ENCODE measurements at places on chromosomes 13 and 19. TPM values are rescaled to one million over a fixed set of nuclear protein-coding genes. Genes with fewer than 3 reads are reported as not detected.

- no peaks in the 10 kb centered on the region for H3K36me3 ChIP-seq
- no peaks in the 10 kb centered on the region for H3K4me1 ChIP-seq
- H3K27me3 ChIP-seq: peaks cover 3% of the 10 kb centered on the region
- no peak for DNase-seq
Measured at GRCh38 chr13:21124852-21125251, 51.5 kb downstream of the SKA3 start.

DNA sequence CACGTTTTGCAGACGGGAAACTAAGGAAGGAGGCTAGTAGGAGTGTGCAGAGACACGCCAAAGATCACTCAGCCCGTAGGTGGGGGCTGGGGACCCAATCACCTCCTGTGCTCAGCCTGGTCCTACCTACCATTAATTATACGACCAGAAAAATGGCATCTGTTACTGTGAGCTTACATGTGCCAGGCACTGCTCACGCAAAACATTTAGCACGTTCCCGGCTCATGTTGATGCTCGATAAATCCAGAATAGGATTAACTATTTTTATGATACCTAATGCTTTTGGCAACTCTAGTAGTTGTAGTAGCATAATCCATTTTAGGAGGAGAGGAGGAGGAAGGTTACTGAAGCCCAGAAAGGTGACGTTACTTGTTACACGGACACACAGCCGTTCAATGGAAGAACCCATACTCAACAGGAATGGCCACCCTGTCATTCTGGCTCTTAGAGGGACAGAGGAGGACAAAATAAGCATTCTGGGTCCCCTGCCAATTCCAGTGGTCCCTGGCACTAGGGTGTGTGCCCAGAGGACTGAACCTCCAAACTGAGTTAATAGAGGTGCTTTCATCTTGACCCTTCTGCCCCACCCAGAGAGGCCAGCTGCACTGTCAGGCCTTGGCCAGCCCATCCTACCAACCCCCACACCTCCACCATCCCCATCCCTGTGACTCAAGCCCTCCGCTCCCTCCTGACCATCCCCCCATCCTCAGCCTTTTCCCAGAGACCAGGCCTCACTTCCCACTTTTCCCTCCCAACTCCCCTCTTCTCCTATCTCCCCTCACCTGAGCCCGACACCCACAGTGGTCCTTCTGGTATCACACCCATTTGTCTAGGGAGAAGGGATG, 5.0 kb upstream of the EML2 start:
- no peaks in the 10 kb centered on the region for H3K27me3 ChIP-seq
- no peak overlapping the region for H3K4me3 ChIP-seq
- DNase-seq: no peak
- H3K4me1 ChIP-seq: peaks cover 64% of the 10 kb centered on the region

DNA sequence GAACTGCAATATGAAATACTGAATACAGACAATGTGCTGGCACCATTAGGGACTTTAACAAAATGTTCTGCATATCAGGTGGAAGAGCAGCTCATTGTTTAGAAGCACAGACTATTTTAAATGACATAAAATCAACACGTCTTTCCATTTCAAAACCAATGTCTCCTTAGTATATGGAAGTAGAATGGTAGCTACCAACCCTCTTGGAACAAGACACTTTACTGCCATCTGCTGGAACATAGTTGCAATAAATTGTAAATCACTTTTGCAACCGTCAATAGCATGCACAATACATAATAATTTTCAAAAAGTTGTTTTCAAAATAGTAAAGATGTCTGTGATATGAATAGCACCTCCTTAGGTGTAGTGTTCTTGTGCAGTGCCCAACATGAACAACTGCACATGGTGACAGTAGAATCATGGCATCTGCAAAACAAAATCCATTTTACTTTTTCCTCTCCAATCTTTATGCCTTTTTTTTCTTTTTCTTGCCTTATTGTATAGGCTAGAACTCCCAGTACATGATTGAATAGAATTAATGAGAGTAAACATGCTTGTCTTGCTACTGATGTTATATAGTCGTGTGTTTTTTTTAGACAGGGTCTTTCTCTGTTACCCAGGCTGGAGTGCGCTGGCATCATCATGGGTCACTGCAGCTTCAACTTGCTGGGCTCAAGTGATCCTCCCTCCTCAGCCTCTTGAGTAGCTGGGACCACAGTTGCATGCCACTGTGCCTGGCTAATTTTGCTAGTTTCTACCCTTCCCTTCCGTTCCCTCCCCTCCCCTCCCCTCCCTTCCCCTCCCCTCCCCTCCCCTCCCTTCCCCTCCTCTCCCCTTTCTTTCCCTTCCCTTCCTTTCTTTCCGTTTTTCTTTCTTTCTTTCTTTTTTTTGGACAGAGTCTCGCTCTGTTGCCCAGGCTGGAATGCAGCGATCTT, 7.8 kb upstream of the LYPD5 start:
- H3K27ac ChIP-seq: no peak overlapping the region
- no peaks in the 10 kb centered on the region for H3K36me3 ChIP-seq
- no peak overlapping the region for H3K4me3 ChIP-seq
- no peaks in the 10 kb centered on the region for H3K4me1 ChIP-seq

DNA sequence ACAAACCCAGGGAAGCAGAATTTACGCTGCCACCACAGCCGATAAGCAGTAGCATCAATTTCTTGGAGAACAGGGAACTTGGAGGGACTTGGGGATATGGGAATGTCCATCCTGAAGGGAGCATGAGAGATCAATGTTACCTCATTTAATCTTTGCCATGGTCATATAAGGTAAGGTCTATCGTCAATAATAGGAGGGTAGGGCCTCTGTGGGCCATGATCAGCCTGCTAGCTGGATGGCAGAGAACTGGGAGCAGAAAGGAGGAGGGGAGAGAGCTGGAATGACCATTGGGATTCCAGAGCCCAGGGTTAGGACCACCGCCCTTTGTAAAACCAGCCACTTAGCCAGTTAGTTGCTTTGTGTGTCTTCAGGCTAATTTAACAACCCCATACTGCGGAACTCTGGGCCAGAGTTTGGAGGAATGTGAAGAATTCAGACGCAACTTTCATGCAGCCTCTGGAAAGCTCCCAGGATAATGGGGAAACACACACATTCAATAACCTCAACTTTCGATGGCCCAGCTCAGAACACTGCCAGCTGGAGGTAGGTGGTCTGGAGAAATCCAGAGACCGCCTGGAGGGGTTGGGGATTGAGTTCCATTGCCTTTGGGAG, 40.3 kb downstream of the ZNF557 start:
- H3K27me3 ChIP-seq: no peaks in the 10 kb centered on the region
- DNase-seq: no peak
- H3K36me3 ChIP-seq: no peaks in the 10 kb centered on the region
- H3K4me3 ChIP-seq: no peak overlapping the region

DNA sequence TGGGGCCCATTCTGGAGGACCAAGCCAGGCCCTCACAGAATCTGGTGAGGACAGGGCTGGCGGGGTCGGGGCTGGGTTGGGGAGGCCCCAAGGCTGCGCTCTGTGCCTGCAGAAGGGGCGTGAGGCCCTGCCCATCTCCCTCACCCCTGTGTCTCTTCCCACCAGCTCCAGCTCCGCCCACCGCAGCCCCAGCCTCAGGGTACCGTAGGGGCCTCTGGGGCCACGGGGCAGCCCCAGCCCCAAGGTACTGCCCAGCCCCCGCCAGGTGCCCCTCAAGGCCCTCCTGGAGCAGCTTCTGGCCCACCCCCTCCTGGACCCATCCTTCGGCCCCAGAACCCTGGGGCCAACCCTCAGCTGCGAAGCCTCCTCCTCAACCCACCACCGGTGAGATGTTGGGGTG, 15.4 kb upstream of the PTOV1 start:
- no peak overlapping the region for H3K4me3 ChIP-seq
- no peak for DNase-seq
- no peak overlapping the region for H3K27ac ChIP-seq

DNA sequence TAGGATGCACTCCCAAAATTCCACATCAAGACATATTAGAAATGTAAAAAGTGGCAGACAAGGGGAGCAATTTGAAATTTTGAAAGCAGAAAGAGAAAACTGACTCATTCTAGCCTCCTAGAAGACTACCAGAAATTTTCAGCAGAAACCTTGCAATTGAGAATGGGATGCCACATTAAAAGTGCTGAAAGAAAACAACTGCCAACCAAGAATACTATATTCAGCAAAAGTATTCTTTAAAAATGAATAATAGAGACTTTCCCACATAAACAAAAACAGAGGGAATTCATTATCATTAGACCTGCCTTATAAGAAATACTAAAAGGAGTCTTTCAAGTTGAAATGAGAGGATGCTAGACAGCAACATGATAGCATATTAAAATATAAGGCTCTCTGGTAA, 78.3 kb upstream of the HTR2A start:
- no peak overlapping the region for H3K4me3 ChIP-seq
- H3K27me3 ChIP-seq: no peaks in the 10 kb centered on the region
- DNase-seq: no peak
- H3K27ac ChIP-seq: no peak overlapping the region

DNA sequence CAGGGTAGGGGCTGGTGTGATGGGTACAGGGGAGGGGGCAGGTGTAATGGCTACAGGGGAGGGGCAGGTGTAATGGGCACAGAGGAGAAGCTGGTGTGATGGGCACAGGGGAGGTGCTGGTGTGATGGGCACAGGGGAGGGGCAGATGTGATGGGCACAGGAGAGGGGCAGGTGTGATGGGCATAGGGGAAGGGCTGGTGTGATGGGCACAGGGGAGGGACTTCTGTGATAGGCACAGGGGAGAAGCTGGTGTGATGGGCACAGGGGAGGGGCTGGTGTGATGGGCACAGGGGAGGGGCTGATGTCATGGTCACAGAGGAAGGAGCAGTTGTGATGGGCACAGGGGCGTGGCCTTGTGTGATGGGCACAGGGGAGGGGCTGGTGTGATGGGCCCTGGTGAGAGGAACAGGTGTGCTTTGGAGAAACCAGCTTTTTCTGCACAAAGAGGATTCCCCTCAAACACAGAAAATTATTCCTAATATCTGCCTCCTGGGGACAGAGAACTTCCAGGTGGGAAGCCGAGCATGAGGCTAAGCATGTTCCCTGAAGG, 38.6 kb upstream of the POP4 start:
- no peaks in the 10 kb centered on the region for H3K4me1 ChIP-seq
- no peak for DNase-seq
- no peak overlapping the region for H3K4me3 ChIP-seq
- H3K27ac ChIP-seq: no peak overlapping the region
- H3K36me3 ChIP-seq: no peaks in the 10 kb centered on the region

DNA sequence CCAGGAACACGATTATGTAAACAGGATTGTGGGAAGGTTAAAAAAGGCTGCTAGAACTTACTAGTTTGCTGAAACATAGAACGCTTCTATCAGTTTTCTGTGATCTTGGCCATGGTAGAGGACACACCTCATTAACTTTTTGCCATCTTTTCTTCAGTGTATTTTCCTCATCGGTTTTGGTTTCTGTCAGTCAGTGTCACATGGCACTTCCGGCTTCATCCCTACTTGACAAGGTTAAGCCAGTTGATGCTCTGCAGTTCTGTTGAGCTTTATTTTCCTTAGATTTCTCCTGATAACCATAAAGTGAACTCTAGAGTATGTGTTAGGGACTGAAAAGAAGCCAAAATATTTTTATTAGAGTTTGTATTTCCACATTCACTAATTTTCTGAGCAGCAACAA, 147.5 kb downstream of the NDFIP2 start:
- DNase-seq: no peak
- no peak overlapping the region for H3K27ac ChIP-seq
- H3K4me1 ChIP-seq: no peaks in the 10 kb centered on the region
- no peaks in the 10 kb centered on the region for H3K36me3 ChIP-seq
- no peak overlapping the region for H3K4me3 ChIP-seq

DNA sequence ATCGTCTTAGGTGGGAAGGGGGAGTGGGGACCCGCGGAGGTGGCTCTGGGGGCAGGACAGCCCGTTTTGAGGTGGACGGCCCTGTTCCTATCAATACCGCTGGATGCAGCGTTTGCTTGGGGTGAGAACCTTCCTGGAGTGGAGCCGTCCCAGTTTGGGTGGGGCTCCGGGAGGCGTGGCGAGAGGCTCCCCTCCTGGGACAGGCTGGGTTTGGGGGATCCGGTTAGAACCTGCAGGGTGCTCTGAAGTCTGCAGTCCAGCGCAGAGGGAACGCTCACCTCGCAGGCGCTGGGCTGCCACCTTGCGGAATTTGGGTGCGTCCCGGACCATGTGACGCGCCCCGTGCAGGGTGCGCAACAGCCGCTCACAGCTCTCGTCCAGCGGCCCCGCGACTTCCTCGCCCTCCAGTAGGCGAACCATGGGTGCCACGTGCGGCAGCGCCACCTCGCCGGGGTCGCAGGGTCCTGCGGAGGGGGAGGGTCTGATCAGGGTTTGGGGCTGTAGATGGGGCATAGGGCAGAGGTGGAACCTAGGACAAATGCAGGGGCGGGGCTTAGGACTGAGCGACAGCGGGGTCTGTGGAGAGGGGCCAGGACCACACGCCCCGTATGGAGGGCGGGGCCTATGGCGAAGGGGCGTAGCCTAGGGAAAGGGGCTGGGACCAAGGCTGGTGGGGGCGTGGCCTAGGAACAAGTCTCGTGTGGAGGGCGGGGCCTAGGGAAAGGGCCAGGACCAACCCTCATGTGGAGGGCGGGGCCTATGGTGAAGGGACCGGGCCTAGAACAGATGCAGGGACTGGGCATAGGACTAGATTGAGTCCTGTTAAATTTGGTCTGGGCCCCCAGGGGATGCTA, 13.8 kb downstream of the SH2D3A start:
- peaks cover 21% of the 10 kb centered on the region for H3K36me3 ChIP-seq
- H3K27me3 ChIP-seq: no peaks in the 10 kb centered on the region
- H3K4me1 ChIP-seq: no peaks in the 10 kb centered on the region
- H3K4me3 ChIP-seq: peak overlapping the region; percentile 40

DNA sequence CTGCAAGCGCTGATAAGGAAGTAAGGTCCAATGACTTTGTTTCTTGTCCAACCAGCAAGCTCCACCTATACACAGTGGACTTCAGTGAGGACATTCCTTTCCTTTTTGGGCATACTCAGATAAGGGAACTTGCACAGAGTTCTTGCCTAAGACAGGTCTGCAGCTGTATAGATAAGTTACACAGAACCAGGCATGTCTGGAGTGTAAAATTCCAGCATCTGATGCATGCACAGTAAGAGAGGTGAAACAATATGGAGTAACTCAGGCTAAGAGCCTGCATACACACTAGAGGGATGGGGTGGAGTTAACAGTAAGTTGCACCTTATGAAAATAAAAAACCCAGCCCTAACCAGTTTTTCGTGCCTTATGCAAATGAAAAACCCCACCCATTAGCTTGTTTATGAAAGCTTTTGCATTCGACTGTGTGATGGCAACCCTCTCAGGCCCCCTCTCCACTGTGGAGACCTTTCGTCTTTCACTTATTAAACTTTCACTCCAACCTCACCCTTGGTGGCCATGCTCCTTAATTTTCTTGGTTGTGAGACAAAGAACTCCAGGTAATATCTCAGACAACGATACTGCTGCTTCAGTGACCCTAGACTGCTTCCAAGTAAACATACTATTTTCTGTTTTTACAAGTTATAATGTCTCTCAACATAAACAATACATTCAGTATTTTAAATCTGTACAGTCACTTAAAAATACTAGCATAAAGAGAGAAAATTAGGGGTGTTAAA, 2859.0 kb upstream of the PCDH20 start:
- DNase-seq: no peak
- H3K4me3 ChIP-seq: no peak overlapping the region
- no peaks in the 10 kb centered on the region for H3K27me3 ChIP-seq
- no peaks in the 10 kb centered on the region for H3K4me1 ChIP-seq
- H3K27ac ChIP-seq: no peak overlapping the region

VAV1 gene
- 114 TPM for total RNA-seq

Data from T-cell (primary cell).